Activated CD4-positive, alpha-beta T cell treated with anti-CD3 and anti-CD28 coated beads, Interleukin-2, amount 50 U/mL, for 48 hours (primary cell): ENCODE measurements at places on chromosomes 12 and 14.

- DNase-seq, result no peak
Observed at GRCh38 chr12:15005064-15005463, 32.2 kb downstream of the PDE6H start.

DNA sequence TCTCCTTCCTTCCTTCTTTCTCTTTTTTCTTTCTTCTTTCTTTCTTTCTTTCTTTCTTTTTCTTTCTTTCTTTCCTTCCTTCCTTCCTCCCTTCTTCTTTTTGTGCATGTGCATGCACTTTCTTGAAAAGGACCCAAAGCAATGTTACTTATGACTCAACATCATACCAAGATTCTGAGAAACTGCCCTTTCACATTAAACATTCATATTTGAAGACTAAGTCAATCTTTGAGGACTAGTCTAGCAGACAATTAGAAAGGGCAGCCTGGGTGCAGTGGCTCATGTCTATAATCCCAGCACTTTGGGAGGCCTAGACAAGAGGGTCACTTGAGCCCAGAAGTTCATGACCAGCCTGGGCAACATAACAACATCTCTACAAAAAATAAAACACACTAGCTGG is 212.8 kb upstream of the KITLG start:
- no peak for DNase-seq

DNA sequence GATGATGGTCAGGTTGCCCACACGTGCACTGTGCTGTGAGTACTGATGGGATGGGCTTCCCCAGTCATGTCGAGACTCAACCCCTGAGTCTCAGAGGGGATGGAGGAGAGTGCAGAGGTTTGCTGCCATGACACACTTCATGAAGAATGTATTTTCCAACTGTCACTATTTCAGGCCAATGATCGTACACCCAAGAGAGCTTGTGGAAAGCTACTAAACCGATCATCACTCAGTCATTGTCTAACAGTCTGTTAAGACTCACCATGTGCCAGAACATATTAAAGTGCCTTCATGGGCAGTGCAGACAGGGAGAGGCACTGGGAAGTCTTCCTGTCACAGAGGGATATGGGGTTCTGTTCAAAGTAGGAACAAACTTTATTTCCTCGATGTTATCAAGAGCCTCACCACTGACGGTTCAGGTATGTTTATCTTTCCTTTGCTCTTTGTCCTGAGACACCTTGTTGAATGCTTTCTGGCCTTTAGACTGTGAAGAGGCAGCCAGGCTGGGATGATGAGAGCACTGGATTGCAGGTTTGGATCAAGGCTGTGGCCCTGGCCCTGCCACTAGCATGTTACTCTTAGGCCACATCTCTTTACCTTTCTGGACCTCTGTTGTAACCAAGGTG is 41.6 kb upstream of the NTF3 start:
- no peak for DNase-seq

DNA sequence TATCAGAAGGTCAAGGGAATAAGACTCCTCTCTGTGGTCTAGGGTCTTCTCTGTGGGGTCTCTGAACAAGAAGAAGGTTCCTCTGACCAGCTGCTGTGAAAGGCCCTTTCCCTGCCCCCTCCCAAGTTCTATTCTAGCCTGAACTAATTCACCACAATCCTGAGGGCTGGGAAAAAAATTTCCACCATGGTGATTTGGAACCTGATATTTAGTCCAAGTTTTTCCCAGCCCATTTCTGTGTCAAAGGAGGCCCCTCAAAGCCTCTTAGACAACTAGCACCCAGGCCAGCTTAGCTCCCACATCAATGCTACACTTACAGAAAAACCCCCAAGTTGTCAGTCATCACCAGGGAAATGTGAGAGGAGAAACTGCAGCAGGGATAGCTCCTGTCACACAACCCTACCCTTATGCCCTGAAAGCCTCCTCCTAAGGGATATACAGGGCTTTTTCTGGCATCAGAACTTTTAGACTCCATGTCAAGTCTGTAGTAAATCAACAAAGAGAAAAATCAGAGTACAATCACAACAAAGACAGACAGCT is 4.5 kb downstream of the FMNL3 start:
- no peak for DNase-seq

DNA sequence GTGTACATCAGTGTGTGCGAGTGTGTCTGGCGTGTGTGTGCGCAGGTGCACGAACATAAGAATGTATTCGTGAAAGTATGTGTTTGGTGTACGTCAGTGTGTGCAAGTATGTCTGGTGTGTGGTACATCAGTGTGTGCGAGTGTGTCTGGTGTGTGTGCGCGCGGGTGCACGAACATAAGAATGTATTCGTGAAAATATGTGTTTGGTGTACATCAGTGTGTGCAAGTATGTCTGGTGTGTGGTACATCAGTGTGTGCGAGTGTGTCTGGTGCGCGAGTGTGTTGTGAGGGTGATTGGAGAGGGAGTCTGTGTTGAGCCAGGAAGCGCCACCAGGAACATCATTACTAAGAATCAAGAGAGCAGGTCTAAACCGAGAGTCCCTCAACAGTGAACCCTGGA is 143.8 kb downstream of the BCL11B start:
- DNase-seq, result no peak

DNA sequence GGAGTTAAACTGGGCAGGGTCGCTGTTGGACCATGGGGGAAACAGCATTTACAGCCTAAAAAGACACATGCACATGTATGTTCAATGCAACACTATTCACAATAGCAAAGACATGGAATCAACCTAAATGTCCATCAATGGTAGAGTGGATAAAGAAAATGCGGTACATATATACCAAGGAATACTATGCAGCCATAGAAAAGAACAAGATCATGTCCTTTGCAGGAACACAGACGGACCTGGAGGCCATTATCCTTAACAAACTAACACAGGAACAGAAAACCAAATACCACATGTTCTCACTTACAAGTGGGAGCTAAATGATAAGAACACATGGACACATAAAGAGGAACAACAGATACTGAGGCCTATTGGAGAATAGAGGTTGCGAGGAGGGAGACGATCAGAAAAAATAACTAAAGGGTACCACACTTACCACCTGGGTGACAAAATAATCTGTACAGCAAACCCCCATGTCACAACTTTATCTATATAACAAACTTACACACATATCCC is 25.0 kb upstream of the SRP54 start:
- no peak for DNase-seq

GRCh38 chr14:36271939-36272907 is 48.2 kb downstream of the MBIP start:
- peak; percentile 24 for DNase-seq

DNA sequence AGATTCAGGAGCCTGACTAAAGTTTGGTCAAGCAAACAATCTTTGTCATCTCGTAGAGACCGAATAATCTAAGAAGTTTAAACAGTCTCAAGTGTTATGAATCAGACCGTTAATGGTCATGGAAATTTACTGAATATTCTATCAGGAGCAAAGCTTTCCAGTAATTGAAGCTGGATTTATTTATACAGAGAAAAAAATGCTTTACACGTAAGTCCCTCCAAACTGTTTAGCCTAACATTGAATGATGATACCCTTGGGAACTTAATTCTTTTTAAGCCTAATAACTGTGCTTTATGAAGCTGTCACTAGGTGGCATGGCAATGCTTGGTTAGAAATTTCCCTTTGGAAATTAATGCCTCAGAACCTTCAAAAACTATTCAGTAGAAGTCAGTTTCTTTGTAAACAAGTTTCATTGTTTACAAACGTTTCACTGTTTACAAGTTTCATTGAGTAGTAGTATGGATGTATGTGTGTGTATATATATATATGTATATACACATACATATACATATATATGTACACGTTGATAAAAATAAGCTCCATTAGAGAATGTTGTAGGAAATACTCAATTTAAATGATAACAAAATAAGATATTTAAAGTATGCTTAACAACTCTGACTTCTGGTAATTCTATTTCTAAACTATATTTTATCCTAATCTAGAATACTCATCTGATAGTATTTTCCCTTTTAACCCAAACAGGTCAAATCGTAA is 32.1 kb downstream of the DEPDC4 start:
- no peak for DNase-seq

GRCh38 chr14:91027561-91027960 is 32.9 kb downstream of the RPS6KA5 start:
- no peak for DNase-seq

- no peak for DNase-seq
Observed at GRCh38 chr14:66117600-66117999, 368.6 kb upstream of the CCDC196 start.

- DNase-seq, result no peak
Observed at GRCh38 chr14:92575061-92575747, 61.6 kb downstream of the RIN3 start.
